ENCODE measurements at places on chromosomes 1 and 21.

DNA sequence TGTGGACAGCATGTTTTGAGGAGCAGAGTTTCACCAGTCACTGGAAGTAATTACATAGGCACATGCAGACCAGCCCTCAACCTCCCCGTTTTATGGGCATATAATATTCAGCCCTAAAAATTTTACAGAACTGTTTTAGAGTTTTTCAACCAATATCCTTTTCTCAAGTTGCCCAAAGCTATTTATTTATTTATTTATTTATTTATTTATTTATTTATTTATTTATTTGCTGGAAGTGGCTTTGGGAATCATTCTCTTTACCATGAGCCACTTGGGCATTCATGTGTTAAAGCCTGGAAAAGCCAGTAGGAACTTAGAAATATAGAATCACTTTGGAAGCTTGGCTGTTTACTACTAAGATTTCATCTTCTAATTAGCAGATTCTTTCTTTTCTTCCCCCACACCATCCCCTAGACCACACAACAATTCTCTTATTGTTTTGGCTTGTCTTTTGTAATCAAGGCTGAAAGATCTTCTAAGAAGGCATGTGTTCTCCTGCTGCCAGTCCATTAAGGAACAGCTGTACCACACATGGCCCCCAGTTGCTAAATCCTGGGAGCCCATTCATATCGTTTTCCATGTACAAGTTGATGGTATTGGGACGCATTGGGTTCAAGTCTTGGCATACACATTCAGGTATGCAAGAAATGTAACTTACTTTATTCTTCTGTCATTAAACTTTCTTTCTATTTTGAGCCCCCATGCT is 220.0 kb downstream of the PAPPA2 start:
- DNase-seq: no peak

- no peak for DNase-seq
Observed at GRCh38 chr1:61101536-61101935, 19.2 kb downstream of the NFIA start.

- DNase-seq: peak; percentile 9
Observed at GRCh38 chr1:196660852-196661251, 9.0 kb downstream of the CFH start.

- no peak for DNase-seq
Observed at GRCh38 chr1:62178372-62178771, 16.3 kb upstream of the L1TD1 start.

DNA sequence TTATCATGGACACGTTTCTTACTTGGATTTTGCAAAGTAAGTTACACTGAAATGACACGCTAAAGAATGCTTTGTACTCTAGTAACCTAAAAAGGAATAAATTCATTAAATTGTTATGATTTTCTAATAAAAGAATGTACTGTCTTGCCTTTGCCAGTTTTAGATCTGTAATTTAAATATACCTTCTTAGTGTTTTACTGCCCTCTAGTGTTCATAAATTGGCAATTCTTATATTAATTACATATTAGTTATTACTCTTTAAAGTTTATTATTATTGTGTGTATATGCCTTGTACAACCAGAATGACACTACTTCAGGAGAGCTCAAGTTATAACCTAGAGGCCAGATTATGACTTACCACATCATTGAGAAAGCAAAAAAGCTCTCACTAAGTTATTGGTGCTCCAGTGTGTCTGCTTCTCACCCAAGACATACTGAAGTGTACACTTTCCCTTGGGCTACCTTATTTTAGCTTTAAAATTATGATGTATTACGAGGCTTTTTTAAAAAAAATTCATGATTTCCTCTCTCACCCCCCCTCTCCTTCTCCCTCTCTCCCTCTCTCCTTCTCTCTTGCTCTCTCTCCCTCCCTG is 169.9 kb downstream of the HS2ST1 start:
- peak; percentile 5 for DNase-seq

DNA sequence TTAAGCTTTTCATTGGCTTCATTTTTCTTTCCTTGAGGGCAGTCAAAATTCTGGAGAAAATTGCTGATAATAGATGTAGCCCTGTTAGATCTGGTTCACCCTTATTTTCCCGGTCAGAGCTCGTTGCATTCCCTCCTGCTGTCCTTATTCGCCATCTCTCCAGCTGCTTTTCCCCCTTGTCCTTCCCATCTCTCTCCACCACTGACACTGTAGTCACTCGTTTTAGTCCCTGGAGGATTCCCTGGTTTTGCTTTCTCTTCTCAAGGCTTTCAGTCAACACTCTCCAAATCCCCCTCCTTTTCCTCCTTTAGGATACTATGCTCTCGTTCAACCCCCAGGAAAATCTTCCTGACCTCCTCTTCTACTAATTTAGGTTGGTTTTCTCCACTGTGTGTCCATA is 83.1 kb downstream of the C21orf91 start:
- no peak for DNase-seq

- DNase-seq: no peak
Observed at GRCh38 chr1:32246888-32247273, at the start of gene FAM167B. FAM167B (plus strand) TSS chr1:32247222; CDS start chr1:32247422, 200 bp downstream.

GRCh38 chr1:165355139-165355976 is 1.2 kb downstream of the LMX1A start:
- no peak for DNase-seq

GRCh38 chr1:116179419-116179818 is 68.2 kb downstream of the MAB21L3 start:
- DNase-seq: no peak
